ENCODE measurements at places on chromosomes 16 and 17.
A peak's percentile ranks its signal among the peaks of the same experiment; 100 is the strongest.

DNA sequence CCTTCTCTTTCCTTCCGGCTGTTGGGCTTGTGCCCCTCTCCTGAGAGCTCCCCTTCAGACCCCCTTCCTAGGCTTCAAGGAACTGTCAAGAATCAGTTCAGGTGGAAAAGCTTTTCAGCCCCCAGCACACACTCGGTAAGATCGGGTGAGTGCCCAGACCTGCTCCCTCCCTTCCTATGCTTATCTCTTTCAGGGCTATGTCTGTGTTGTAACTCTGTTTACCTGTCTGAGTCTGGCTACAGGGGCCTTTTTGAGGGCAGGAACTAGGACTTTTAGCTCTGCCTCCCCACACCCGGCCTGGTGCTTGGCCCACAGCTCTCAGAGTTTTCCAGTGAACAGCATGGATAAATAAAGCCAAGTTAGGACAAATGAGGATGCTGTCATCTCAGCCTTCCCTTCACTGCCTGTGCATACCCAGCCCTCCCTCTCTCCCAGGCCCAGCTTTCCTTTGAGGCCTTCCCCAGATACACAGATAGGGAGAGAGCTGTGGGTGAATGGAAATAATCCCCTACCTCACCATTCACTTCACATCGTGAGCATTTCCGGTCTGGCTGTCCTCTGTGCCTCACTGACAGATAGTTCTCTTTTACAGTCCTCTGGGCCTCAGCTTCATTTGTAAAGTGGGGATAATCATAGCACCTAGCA lies 5.7 kb upstream of the MRPS23 start:
- peak; percentile 36 for ATAC-seq

DNA sequence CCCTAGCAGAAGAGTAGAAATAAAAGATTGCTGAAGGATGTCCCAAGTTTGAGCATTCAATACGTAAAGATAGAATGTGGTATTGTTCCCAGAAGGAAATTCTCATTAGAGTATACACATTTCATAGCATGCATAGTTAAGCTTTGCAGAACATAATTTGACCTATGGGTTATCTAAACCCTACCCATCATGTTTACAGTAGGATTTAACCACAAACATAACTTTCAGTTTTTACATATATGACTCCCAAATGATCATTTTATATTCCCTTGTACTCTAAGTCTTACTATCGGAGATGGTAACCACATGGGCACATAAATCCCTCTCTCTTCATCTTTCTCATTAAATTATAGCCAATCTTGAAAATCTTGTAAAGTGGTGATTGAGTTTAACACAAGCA lies 50.9 kb downstream of the SYNRG start:
- ATAC-seq, result no peak

GRCh38 chr16:60739737-60740683 lies 1296.2 kb downstream of the CDH8 start:
- ATAC-seq, result peak; percentile 58

GRCh38 chr16:16798504-16798903 lies 419.6 kb downstream of the NPIPA7 start:
- no peak for ATAC-seq

- no peak for ATAC-seq
Measured at GRCh38 chr16:64121473-64121872, 1000.4 kb downstream of the CDH11 start.

DNA sequence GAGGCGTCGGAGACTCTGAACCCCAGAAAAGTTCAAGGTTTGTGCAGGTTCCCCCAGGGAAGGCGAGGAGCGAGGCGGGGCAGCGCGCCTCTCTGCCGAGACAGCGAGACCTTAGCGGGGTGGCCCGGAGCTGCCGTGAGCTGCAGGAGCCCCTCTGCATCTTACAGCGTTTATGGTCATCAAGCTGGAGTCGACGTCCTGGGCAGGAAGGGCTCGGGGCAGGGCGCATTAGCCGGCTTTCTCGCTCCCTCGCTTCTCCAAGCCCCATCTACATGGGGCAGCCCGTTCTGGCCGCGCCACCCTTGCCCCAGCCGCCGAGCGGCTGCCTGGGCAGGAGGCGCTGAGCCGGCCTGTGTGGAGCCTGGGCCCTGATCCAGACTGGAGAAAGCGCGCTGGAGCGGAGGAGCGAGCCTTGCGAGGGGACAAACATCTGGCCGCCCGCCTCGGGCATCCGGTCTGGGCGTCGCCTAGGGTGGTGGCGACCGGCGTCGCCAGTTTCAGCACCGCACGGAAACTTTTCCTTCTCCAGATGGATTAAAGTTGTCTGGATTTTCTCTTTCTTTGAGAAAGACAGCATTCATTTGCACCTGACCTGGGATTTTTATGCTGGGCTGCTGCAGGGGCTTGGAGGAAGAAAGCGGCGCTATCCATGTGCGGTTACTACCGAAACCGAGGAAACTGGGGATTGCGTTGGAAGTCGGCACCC lies 750 bp downstream of the TMEM132E start:
- peak; percentile 50 for ATAC-seq

DNA sequence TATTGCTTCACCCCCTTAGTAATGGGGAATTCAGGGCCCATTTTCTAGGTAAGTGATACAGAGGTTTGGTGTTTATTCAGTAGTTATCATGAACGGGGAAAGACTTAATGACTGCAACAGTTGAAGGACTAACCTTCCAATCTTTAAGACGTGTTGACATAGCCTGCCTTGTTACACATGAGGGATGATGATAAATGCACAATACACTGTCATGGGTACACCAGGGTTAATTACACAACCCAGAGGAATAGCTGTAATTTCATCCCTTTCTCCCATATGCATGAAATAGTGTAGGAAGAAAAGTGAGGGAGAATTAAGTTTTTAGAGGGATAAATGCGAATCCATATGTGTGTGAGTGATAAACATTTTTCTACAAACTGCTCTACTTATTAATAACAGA lies 10.7 kb downstream of the MYH4 start:
- no peak for ATAC-seq

- no peak for ATAC-seq
Measured at GRCh38 chr16:19804538-19805323, 79.9 kb downstream of the GPRC5B start.

- no peak for ATAC-seq
Measured at GRCh38 chr17:61498042-61498994, 46.1 kb downstream of the TBX4 start.

GRCh38 chr17:49093131-49093530 lies 39.4 kb upstream of the B4GALNT2 start:
- peak; percentile 59 for ATAC-seq

- no peak for ATAC-seq
Measured at GRCh38 chr17:64096037-64096436, 33.9 kb downstream of the ERN1 start.

GRCh38 chr17:76085731-76086366 lies 6.9 kb downstream of the ZACN start:
- no peak for ATAC-seq

- ATAC-seq, result no peak
Measured at GRCh38 chr16:2029350-2029749, 2.6 kb downstream of the NHERF2 start.

- no peak for ATAC-seq
Measured at GRCh38 chr17:66841744-66842143, 6.8 kb downstream of the CACNG5 start.

DNA sequence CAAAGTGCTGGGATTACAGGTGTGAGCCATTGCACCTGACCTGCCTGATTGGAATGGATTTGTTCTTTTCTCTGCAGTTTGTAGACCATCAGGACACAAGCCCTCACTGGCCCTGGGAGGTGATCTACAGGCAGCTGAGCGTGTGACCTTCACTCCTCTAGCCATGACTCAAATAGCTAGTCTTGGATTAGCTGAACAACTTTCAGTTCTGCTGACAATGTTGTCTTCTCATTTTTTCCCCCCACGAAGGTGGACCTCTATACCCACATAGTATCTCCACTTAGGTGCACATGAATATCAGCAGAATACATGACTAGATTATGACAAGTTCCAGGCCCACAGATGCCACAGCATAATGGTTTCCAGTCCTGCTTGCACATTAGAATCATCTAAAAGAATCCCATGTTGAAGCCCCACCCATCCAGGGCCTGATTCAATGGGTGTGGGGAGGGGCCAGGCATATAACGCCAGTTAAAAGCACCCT lies 36.8 kb downstream of the HS3ST3B1 start:
- ATAC-seq, result no peak

- ATAC-seq, result peak; percentile 74
Measured at GRCh38 chr17:7107012-7107754, 7.4 kb downstream of the ASGR2 start.

- ATAC-seq, result no peak
Measured at GRCh38 chr16:1364510-1364909, 12.8 kb downstream of the GNPTG start.

DNA sequence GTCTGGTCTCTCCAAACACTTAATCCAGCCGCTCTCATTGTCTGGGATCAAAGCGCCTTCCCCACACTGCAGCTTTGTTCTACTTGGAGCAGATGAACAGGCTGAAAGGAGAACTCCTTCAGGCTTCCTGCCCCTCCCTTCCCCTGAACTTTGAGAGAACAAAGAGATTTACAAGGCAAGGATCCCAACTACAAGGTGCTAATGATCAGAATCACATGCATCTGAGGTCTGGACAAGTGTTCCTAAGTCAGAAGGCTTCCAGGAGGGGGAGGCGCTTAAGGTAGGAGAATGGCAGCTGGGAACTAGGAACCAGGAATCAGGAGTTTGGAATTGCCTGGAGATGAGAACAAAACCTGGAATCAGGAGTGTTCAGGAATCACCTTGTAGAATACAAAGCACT lies 606.3 kb upstream of the CDH11 start:
- ATAC-seq, result peak; percentile 77

GRCh38 chr16:534856-535445 lies 7.4 kb downstream of the CAPN15 start:
- peak; percentile 5 for ATAC-seq

- ATAC-seq, result no peak
Measured at GRCh38 chr16:53378138-53378537, 56.1 kb upstream of the RBL2 start.

- ATAC-seq, result peak; percentile 24
Measured at GRCh38 chr16:12182212-12182611, 205.7 kb downstream of the SNX29 start.

DNA sequence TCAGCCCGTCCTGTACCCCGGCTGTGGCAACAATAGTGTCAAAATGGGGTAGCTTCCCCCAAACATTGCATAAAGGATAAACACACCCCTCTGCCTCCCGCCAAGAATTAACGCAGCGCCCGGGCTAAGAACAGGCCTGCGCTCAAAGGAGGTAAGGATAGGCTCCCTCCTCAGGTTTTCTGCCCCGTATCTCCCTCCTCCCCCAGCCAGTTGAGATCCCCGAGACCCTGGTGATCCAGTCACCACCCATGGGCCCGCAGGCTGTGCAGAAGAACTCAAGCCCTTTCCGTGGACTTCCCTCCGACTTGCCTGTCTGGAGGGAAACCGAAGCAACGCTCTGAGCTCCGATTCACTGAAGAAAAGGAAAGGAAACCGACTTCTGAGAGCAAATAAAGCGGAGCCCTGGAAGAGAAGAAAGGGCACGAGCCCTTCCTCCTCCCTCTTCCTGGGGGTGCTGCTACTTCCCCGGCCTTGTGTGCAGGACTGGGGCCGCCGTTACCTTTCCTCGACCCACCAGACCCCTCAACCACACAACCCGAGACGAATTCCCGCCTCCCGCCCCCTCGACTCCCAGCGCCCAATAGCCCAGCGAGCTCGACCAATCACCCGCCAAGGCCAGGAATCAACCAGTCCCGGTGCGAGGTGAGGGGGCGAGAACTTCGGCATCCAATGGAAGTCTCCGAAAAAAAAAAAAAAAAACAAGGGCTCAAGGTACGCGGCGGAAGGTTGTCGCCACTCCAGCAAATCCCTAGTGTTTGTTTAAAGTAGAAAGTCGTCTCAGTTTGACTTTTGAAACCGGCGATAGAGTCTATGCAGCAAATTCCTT lies at the start of gene BRIP1:
TSS of gene BRIP1 (minus strand) at position 554 of the 826 bp plus-strand sequence. CDS start 1,989 bp downstream, outside the sequence.
- ATAC-seq, result peak; percentile 100

DNA sequence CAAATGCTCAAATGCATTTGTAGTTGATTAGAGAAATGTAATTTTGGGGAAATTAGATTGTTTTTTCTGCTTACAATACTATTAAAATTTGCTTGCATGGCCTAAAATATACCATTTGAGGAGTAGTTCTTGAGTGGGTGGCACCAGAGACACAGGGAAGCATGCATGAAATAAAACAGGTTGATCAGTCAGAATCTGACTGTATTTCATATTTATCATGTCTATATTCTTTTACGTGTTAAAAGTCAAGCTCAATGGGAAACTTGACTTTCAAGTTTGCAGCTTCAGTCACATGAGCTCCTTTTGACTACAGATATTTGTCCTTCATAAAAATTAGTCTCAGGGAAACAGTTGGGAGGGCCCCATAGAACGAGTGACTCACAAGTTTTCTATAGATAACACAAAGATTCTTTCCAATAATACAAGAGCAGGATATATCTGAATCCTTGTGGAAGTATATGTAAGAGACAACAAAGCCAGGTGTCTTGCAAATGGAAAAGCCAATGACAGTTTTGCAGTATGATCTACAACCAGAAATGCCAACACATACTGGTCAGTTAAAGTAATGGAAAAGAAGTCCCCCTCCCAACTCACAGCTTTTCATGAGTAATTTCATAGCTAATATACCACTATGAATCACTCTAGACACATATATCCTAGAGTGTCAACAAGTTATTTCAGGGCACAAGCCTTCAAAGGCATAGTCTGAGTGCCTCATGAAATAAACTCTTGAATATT lies 42.2 kb upstream of the CORO6 start:
- no peak for ATAC-seq

DNA sequence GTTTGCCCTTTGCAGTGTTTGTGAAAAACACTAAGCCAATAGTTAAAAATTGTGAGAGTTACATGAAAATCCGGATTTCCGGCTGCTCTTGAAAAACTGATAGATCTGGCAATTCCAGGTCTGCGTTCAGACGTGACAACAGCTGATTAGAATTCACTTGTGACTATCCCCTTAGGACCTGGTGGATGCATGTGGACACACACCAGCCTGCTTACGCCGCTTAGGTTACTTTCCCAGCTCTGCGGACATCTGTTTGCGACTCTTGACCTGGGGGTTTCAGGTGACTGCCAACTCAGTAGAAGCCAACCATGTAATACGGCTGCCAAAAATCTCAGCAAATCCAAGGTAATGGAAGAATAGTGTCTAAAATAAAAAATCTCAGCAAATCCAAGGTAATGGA lies 24.3 kb downstream of the VPS53 start:
- ATAC-seq, result no peak

- ATAC-seq, result peak; percentile 8
Measured at GRCh38 chr17:65559804-65560627, 1.4 kb downstream of the AXIN2 start.

- no peak for ATAC-seq
Measured at GRCh38 chr17:70238646-70239045, 69.3 kb downstream of the KCNJ2 start.

DNA sequence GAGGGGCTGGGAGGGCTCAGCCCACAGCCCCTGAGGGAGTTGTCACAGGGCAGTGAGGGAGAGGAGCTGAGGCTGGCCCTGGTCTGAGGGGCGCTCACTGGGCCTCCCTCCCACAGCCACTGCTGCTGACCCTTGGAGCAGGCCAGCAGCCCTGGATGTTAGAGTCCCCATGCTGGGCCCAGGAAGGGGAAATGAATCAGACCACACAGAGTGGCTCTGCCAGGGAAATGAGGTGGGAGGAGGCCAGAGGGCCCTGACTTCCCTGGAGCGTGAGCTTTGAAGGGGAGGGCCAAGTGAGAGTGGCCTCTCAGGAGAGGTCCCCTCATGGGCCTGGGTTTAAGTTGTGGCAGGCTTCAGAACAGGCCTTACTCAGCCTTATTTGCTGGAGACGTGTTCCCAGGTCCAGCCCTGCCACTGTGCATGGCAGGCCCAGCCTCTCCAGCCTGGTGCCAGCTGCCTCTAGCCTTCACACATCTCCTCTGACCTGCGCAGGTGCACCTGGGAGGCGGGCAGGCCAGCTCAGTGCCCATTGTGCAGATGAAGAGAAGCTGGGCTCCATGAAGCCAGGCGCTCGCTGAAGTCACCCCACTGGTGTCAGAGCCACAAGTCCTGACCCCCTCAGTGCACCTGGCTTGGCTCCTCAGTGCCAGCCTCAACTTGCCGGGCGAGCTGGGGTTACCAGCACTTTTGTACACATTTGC lies 15.4 kb downstream of the GPT2 start:
- ATAC-seq, result no peak
